Mammary epithelial cell (primary cell): ENCODE measurements at places on chromosomes 2 and 18. TPM values are rescaled to one million over a fixed set of nuclear protein-coding genes. Genes with fewer than 3 reads are reported as not detected.

- DNase-seq = no peak
These were observed 571.6 kb downstream of the ARHGAP15 start for GRCh38 chr2:143700865-143701264.

- DNase-seq = no peak
These were observed 56.6 kb downstream of the STK39 start for GRCh38 chr2:168190590-168191336.

DNA sequence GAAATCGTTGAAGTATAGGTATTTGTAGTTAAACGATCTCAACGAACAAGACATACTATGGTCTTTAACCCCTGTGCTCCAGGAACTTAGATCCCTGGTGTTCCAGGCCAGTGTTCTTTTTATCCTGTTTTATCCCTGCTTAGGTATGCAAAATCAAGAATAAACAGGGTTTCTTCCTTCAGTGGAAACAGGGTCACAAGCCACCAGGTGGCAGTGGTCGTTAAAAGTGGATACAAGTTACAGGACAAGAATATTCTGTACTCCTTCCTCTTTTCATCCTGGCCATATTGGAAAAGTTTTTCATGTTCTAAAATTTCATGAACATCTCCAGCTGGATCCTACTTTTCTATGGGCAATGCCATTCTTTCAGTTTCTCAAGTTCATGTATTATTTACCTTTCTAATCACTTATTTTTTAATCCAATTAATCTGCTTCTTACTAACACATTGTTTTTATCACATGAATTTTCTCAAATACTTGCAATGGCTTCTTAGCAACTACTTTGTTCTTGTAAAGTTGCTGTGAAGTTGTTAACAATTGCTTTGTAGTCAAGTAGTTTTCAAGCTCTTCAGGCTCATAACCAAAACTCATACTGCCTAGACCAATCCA lies 16.4 kb upstream of the HNMT start:
- peak; percentile 56 for DNase-seq

DNA sequence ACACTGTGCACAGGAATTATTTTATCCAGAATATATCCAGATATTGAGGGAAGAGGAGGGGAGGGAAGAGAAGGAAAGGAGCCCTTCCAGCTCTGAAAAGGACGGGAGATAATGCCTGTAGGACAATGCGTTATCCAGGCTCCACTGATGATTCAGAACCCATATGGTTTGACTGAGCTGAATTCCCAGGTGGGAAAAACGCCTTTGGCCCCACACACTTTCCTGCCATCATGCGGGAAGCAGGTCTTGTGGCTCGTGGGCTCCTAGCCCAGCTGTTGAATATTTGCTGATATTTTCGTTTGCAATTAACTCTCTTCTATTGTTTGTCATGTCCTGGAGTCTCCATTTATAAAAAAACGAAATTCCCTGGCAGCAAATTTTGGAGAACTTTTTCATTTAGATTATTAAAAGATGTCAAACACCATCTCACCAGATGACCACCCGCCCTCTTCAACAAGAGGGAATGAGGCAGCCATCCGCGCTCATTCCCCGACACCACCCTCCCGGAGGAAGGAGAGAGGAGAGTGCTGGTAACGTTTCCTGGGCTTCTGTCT lies 8.9 kb downstream of the COL6A3 start:
- DNase-seq = no peak

GRCh38 chr2:225353579-225354085 lies 45.9 kb upstream of the NYAP2 start:
- no peak for DNase-seq

DNA sequence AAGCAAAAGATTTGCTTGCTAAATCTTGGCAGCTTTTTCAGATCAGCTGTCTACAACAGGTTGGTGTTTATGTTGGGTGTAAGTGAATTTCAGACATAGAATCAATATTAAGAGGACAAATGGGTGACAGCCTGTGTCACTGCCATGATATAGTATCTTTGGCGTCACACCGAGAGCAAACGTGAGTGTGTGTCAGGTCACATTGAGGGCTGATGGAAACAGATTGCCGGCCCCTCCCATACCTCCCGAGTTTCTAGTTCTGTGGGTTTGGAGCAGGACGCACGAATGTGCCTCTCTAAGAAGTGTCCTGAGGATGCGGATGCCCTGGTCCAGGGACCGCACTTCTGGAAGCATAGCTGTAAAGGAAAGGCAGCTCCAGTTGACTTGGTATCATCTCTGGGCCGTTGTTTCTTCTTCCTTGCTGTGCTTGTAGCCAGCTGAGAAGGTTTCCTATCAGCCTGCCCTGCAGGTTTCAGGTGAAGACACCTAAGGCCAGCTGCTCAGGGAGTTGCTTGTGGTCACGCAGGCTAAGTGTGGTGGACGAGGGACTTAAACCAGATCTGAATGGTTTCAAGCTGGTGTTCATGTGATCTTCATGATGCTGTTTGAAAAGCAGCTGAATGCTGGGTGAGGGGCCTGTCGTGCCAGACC lies 6.4 kb downstream of the AGAP1 start:
- no peak for DNase-seq

RGPD3 gene
- 0.07 TPM in 1 of 2 replicates, not detected in the other for total RNA-seq

TRABD2A gene
- 6.2 and 9.7 TPM in 2 replicates for total RNA-seq

LRPPRC gene
- total RNA-seq = 71.3 TPM
